ENCODE measurements at places on chromosomes 5 and 9.

DNA sequence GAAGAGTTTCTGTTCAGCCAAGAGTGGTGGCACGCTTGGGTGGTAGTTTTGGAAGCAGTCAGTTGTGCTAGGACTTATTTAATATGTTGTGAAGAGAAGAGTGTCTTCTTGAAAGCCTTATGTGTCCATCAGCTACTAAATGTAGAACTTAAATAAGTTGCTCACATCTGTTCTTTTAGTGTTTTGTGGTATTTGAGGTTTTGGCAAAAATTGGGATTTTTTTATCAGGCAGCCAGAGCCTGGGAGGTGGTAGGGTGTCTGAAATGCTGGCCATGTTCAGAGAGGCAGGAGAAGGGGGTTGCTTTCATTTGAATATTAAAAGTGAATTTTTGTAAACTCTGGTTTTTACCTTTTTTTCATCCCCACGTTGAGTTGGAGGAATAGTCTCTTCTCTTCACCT is 24.2 kb upstream of the ZBTB34 start:
- DNase-seq: no peak

- DNase-seq: no peak
Observed at GRCh38 chr5:31702712-31703111, 63.8 kb downstream of the PDZD2 start.

GRCh38 chr5:127025467-127025866 is 4.9 kb downstream of the MARCHF3 start:
- no peak for DNase-seq

DNA sequence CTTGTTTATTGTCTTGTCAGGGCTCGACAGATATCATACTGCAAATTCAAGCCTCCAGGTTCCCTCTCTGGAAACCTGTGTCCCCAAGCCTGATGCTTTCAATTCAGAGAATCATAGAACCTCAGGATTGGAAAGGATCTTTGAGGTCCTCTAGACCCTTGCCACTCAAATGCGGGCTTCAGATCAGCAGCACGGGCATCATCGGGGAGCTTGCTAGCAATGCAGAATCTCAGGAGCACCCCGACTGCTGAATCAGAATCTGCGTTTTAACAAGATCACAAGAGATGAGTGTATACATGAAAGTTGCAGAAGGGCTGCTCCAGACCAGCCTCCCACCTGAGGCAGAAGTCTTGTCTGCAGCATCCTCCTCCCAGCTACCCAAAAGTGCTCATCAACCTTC is 13.1 kb upstream of the EGFLAM start:
- DNase-seq: no peak

GRCh38 chr5:175654807-175655206 is 3.1 kb upstream of the HRH2 start:
- DNase-seq: peak; percentile 26

DNA sequence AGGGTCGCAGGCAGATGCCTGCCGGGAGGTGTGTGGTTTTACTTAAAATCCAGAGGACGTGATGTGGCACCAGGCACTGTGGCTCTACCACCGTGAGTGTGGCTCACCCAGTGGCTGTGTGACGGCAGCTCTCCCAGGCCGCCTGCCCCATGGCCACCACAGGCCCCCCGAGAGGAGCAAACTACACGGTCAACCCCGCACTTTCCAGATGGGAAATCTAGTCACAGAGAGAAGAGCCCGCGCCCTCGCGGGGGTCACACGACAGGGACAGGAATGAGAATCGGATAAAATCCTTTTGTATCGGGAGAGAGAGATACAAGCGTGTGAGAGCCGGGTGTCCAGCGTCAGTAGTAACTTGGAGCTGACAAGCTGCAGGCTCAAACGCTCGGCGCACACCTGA is 24.4 kb downstream of the TERT start:
- DNase-seq: no peak

DNA sequence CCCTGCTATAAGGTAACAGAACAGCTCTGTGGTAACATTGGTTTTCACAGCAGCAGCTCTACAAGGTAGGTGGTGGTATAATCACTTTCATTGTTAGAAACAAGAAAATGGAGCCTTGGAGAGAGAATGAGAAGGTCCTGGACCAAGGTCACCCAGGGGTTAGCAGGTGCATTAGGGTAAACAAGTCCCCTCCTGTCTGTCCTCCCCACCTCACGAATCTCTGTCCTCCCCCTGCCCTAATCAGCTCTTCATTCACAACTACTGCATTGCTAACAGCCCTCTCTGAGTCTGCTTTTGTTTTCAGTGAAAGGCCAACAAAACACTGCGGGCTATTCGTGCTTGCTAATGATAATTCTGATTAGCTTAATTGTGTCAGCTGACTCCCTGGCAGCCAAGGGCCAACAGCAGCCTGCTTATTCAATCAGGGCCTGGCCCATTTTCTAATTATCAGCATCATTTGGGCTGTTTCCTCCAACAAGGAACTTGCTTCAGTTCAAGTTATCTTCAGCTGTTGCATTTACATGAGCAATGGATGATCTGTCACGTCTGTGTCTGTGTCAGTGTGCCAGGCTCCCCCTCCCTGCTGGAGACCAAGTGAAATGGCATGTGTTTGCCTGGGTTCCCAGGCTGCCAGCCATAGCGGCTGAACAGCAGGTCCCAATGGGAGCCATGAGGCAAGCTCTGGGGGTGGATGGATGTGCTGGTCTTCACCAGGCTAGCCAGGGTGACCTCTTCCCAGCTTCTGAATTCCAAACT is 56.7 kb upstream of the EQTN start:
- no peak for DNase-seq

Measured in kidney (tissue), 22 donors.